Fibroblast of the aortic adventitia (primary cell): ENCODE measurements at places on chromosomes 3 and 15. TPM values are rescaled to one million over a fixed set of nuclear protein-coding genes. Genes with fewer than 3 reads are reported as not detected.

ST8SIA2 gene
- 0.25 TPM in 1 of 2 replicates, not detected in the other for total RNA-seq

FAM240A gene
- not detected in 2 replicates for total RNA-seq

CLDN11 gene
- total RNA-seq, result 375 and 661 TPM in 2 replicates

OR5H1 gene
- not detected in 2 replicates for total RNA-seq

AMOTL2 gene
- total RNA-seq, result 65.0 and 75.7 TPM in 2 replicates

TGM5 gene
- total RNA-seq, result not detected in 2 replicates

SENP7 gene
- 19.5 and 24.0 TPM in 2 replicates for total RNA-seq

NAA80 gene
- 3.8 and 8.4 TPM in 2 replicates for total RNA-seq

HRG gene
- total RNA-seq, result not detected in 2 replicates

CASR gene
- not detected in 2 replicates for total RNA-seq

ARNT2 gene
- total RNA-seq, result 9.4 and 12.7 TPM in 2 replicates

GOLGA8O gene
- 0.09 and 0.33 TPM in 2 replicates for total RNA-seq

SAMD7 gene
- not detected in 2 replicates for total RNA-seq

WNT7A gene
- not detected in 2 replicates for total RNA-seq

RLBP1 gene
- total RNA-seq, result not detected in 2 replicates

SLCO2A1 gene
- under 0.01 and 0.16 TPM in 2 replicates for total RNA-seq

COX17 gene
- total RNA-seq, result 17.0 and 18.0 TPM in 2 replicates

NEK10 gene
- 13.1 and 27.1 TPM in 2 replicates for total RNA-seq

GOLGA6L10 gene
- 0.45 and 0.49 TPM in 2 replicates for total RNA-seq

SCAANT1 gene
- not detected in 2 replicates for total RNA-seq

LYZL4 gene
- not detected in 2 replicates for total RNA-seq

DPPA2 gene
- not detected in 2 replicates for total RNA-seq

PSTPIP1 gene
- 0.18 TPM in 1 of 2 replicates, not detected in the other for total RNA-seq

GRCh38 chr3:76724706-76725105, 315.2 kb upstream of the ROBO2 start:
- no peak for DNase-seq

DNA sequence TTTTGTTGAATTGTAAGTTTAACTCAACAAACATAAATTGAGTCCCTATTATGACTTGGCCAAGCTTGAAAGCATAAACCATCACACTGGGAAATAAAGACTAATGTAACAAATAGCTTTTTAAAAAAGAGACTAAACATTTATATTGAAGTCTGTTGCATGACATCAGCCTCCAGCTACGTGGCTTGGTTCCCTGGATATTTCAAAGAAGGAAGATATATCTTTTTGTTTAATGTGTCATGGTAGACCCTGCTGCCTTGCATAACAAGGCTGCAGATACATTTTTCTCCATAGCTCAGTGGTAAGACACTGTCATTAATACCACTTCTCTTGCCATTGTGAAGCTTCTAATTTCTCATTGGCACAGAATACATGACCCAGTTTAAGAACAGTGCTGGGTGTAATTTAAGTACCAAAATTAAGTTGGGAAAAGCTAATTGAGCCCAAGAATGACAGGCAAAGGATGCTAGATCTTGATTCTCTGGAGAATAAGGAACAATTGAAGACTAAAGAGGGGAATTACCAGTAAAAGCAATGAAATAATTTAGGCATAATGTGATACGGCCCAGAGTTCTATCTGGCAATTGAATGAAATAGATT, 14.0 kb downstream of the RCN2 start:
- DNase-seq, result no peak

GRCh38 chr3:3066378-3066777, 43.8 kb downstream of the IL5RA start:
- no peak for DNase-seq

DNA sequence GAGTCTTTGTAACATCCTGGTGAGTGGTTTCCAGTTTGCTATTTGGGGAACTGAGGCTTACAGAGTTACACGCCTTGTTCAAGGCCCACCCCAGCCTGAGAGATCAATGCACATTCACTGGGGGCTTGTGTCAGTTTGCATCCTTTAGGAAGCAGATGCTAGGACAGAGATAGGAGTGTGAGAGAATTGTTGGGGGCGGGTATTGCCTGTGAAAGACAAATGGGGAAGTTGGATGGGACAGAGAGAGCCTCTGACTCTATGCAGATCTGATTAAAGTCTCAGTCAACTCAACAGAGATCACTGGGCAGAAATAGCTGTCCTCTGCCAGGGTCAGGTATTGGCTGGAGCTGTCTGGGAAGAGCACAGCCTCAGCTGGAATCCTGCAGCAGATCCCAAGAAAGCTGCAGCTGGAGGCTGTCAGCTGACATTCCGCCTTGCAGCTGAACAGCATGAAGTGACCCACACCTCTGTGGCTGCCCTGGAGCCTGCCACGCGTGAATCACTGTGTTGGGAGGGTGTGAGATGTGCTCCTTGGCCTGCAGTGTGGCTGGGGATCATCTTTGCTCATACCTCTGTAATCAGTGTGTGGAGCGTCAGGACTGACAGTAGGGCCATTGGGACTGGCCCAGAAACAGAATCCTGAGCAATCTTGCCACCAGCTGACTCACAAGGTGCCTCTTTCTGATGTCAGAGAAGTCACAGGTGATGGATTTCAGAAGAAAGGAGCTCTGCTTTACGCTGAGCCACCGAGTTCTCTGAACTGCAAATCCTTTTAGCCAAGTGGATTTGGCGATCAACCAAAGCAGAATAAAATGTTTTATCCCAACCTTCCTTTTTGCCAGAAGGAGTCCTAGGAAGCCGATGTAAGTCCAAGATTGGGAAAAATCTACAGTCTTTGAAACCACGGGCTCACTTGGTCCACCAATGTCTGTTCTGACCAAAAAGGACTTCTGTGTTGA, 284.1 kb upstream of the LRRFIP2 start:
- DNase-seq, result peak; percentile 9

- no peak for DNase-seq
Measured at GRCh38 chr3:136291302-136291701, 41.2 kb downstream of the PCCB start.

GRCh38 chr3:5072100-5072816, 49.8 kb upstream of the ARL8B start:
- DNase-seq, result no peak

DNA sequence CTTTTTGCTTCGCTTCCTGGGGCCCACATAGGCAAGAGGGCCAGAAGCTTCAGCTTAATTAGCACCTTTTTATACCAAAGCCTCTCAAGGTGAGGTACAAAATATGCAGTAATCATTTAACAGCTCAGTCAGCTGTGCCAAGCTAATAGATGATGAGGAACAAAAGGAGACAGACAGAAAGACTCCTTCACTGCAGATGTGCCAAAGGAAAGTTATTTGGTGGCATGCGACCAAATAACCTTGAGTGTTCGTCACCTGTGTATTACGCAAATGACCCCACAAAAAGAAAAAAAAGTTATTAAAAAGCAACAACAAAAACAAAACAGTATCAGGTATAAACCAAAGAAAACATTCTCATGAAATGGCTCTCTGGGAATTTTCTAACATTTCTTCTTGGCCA, 325.8 kb upstream of the IGF1R start:
- DNase-seq, result no peak

DNA sequence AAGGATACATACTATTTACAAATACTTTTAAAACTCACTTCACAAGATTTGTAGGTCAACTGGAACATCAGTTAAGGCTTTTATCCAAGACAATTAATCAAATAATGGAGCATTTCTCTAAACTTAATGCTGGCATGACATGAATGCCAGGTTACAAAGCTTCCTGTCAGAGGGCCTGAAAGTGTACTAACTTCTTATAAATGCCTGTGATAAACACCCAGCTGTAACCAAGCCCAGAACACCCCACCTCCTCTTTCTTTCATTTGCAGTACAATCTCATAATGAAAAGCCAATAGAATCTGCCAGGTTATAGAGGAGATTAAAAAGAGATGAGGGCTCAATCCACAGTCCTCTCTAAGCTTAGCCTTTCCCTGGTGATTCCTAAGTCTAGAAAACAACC, 214.4 kb downstream of the OSBPL10 start:
- DNase-seq, result no peak

DNA sequence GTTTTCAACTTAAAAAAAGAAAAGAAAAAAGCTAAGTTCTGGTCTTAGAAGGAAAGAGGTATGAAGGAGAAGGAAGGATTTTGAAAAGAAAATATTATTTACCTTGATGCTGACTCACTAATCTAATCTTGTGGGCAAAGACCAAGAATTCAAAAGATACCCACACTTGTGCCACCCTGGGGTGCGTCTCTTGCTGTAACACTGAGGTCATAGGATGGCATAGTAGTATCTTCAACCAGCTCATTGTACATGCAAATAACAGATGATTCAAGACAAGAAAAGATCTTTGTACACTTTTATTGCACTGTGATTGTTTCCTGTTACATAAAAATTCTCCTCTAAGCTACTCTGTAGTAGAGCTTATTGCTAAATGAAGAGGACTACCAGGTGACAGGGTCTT, 17.3 kb downstream of the PLS1 start:
- DNase-seq, result no peak

GRCh38 chr3:113084777-113085176, 94.0 kb downstream of the GTPBP8 start:
- peak; percentile 93 for DNase-seq

DNA sequence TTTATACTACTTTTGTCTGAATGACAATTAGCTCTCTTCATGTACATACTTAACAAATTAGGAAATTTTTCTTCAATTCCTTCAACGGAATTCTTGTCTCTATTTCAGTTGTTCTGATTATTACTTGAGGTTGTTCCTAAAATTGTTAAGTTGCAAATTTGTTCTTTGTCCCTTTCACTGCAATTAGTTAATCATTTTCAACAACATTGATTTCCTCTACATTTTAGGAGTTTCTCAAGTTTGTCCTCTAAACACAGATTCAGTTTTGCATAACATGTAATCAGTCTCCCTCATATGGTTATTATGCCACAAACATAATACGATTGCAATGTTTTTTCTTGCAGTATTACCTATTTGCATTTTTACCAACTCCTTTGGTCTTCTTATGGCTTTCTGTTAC, 283.5 kb downstream of the SV2B start:
- DNase-seq, result no peak

DNA sequence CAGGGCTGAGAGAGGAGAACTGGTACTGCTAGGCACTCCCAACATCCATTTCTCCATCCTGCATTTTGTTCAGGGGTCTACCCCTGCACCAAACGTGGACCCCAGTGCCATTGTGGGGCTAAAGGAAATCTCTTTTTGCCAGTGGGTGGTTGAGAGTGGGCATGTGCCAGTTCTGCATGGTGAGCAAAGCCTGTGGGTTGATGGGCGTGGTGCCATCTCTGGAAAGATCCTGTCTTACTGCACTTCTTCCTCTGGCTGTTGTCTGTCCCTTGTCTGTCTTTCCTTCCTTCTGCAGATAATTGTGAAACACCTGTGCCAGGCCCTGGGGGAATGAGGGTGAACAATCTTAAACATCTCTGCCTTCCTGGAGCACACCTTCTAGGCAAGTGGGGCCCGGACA, 1.4 kb upstream of the RARRES1 start:
- no peak for DNase-seq

GRCh38 chr15:42721916-42722315, 15.0 kb downstream of the CDAN1 start:
- no peak for DNase-seq

GRCh38 chr15:82093774-82094211, 48.0 kb upstream of the MEX3B start:
- DNase-seq, result peak; percentile 74

GRCh38 chr15:49855917-49856637, 235.2 kb downstream of the DTWD1 start:
- DNase-seq, result peak; percentile 100

- no peak for DNase-seq
Measured at GRCh38 chr3:16277471-16277870, 12.5 kb downstream of the OXNAD1 start.

- DNase-seq, result peak; percentile 74
Measured at GRCh38 chr3:179321668-179322285, 1.1 kb upstream of the ZNF639 start.

DNA sequence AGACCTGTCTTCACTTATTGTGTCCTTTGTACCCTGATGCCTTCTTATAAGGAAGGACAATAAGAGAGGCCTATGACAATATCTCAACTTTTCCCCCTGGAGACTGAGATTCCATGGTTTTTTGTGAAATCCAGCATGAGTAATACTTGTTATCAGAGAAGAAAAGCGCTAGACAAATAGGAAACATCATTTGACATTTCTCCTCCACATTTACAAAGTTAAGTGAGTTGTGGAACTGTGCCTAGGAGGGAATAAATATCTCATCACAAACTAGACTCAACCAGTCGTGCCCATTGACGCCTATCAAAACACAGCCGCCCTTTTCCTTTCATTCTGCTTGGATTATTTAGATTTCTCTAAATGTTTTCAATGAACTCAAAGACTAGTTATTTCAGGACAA, 253.1 kb downstream of the MECOM start:
- peak; percentile 33 for DNase-seq

DNA sequence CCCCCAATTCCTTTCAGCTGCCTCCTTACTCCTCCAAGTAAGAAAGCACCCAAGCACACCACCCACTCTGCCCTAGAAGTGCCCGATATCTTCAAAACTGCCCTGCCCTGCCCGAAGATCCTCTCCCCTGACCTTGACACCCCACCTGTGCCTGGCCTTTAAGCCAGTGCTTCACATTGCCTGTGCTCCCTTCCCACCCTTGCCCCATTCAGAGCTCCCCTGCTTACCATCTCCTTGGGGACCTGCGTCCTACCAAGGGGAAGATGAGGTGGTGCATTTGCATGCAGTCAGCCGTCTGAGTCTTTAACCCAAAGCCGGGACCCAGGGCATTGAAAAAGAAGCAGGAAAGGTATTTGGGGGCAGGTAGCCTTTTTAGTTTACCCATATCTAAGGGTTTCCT, 73.5 kb upstream of the SLCO3A1 start:
- DNase-seq, result no peak

GRCh38 chr15:101039461-101039860, 120.3 kb downstream of the LRRK1 start:
- DNase-seq, result peak; percentile 88

DNA sequence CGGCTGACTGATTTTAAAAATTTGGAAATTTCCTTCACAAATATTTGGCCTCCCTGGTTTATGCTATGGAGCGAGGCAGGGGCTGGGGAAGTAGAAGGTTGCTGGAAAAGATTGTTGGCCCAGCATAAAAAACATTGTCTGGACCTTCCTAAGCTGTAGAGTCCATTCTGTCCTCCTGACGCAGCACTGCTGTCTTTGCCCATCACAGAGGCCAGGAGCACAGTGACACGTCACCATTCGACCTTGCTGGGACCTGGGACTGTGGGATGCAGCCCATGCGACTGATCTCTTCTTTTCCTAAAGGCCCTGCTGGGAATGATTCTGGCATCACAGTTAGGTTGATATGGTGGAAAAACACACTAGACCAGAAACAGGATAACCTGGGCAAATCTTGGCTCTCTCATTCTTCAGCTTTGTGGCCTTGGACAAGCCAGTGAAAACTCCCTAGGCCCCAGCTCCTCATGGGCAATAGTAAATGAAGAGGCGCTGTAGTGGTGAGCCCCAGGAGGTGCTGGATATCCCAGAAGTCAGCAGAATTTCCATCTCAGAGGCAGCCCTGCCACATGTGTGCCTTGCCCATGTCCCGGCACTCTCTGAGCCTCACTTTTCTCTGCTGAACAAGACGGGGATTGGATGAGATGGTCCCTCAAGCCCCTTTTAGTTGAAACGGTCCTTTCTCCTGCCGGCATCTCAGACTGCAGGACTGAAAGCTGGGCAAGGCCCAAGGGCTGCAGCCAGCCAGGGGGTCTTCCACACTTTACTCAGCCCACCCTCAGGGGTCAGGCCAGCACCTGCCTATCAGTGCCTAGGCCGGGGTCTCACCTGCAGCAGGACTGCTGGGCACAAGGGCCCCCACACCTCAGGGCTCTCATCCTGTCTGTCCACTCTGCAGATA, 69.6 kb downstream of the SENP2 start:
- no peak for DNase-seq
